ENCODE measurements at places on chromosomes 13 and 19. TPM values are rescaled to one million over a fixed set of nuclear protein-coding genes. Genes with fewer than 3 reads are reported as not detected.
A peak's percentile ranks its signal among the peaks of the same experiment; 100 is the strongest.

DNA sequence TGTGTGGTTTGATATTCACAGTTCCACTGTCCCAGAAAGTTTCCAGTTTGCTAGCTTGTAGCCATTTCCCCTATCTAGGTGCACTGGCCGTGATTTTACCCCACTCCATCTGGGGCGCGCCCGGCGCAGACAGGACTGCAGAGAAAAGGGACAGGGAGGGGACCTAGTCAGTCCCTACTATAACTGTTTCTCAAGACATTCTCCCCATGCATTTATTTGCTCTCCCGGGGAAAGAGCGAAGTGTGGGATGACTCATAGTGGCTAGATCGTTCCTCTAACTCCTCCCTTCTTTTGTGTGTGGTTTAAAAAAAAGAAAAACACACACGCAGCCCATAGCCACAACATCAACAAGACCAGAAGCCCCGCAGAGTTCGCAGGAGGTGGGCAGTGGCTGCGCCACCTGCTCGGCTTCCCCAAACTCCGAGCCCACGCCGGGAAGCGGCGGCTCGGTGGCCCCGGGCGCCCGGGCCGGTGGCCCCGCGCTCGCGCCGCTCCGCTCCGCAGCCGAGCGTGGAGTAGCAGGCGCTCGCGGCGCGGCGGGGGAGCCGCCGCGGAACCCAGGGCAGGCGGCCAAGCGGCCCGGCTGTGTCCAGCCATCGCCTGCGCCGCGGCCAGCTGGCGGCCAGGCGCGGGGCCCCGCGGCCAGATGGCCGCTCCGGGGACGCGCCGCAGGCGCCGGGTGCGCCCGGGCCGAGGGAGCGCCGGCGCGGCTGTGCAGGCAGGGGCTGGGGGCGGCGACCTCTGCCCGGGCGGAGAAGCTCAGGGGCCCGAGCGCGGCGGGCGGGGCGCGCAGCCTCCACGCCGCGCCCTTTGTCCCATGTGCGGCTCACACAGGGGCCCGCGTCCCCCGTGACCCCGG, 653 bp downstream of the TMTC4 start:
- peak; percentile 52 for DNase-seq

- no peak for DNase-seq
Observed at GRCh38 chr13:41465898-41466320, 8.6 kb downstream of the RGCC start.

GRCh38 chr19:10639836-10640235, 14.3 kb upstream of the ILF3 start:
- no peak for DNase-seq

DNA sequence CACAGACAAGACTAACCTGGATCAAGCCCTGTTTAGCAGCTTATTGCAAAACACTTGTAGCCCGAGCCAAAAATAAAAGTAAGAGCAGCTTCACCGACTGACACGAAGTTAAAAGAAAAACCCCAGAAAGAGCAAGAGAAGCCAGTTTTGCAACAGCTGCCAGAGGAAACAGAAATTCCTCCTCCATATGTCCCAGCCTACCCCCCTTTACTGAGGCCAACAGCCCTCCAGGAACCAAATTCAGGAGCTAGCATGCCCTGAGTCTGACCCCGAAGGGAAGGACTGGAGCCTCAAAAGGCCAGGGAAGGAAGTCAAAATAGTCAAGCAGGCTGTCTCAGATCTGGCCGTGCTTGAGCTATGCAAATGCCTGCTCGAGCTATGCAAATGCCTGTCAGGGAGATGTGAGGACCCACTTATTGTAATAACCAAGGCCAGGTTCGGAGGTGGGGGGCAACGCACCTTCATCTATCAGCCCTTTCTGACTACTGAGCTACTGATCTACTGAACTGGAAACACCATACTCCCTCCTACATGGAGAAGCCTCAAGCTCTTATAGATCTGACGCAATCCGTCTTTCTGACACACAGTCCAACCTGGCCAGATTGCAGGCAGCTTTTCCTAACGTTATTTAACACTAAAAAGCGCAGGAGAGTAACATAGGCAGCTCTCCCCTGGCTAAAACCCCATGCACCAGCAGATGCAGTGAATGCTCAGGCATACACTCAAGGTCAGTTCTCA, 6.7 kb downstream of the SIGLEC11 start:
- no peak for DNase-seq

GRCh38 chr19:47778049-47778953, at the start of gene SELENOW:
Gene SELENOW, plus strand, starts transcription at chr19:47778703. Its CDS starts 83 bp downstream, at chr19:47778786.
- DNase-seq: peak; percentile 81

DNA sequence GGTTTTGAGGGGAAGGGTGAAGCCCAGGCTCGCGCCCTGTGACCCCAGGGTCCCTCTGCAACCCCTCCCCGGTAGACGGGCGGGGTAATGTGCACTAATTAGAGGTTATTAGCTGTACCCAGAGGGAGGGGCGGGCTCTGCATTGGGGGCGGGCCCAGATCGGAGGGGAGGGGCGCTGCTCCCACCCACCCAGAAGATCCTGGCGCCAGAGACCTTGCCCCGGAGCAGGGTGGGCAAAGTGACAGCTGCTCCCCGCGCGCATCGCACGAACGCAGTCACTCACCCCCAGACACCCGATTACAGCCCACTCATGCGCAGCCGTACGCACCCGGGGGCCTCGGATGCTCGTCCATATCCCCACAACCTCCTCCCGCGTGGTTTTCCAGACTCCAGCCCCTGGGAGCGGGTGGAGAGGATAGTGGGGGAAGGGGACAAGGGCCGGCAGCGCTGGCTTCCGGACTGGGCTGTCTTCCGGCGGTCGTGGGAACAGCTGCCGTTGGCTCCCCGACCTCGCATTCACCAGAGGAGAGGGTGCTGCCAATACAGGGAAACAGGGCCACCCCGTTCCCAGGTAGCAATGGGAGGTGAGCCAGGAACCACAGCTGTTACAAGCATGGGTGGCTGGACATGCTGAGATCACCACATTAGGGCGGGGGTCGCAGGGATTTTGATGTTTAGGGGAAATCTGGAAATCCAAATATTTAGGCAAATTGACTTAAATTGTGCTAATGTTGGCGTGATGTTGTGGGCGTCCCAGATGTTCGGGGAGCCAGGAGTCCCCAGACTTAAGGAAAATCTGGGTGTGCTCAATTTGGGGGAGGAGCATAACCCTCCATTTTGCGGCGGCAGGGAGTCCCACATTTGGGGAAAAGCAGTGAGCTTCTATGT, 2.9 kb upstream of the HOOK2 start:
- DNase-seq: peak; percentile 63

- no peak for DNase-seq
Observed at GRCh38 chr13:107554460-107554859, 660.9 kb downstream of the LIG4 start.

LGALS7B gene
- total RNA-seq: not detected

UPK1A gene
- 0.21 TPM for total RNA-seq

Data from activated naive CD4-positive, alpha-beta T cell treated with anti-CD3 and anti-CD28 coated beads for 36 hours (primary cell).